ENCODE measurements at places on chromosomes 1 and 21.

- no peak for DNase-seq
These were observed 73.5 kb downstream of the SGIP1 start for GRCh38 chr1:66607458-66607857.

DNA sequence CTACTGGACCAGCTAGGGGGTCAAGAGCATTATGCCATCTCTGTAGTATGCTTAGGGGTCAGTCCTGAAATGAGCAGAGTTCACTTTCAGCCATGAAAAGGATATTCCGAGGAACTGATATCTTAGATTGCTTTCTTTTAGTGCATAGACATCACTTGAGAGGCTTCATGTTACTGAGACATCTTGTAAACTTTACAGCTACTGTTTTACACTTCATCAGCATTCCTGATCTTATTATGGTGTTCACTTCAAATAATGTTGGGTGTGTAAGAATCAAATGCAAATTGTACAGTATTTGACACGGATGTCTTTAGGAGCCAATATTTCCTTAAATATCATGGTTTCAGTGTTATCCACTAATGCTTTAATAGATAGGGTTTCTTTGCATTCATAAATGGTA is 22.4 kb upstream of the CLDN14 start:
- no peak for DNase-seq

- DNase-seq, result no peak
These were observed 9.6 kb downstream of the COL18A1 start for GRCh38 chr21:45414396-45415187.

DNA sequence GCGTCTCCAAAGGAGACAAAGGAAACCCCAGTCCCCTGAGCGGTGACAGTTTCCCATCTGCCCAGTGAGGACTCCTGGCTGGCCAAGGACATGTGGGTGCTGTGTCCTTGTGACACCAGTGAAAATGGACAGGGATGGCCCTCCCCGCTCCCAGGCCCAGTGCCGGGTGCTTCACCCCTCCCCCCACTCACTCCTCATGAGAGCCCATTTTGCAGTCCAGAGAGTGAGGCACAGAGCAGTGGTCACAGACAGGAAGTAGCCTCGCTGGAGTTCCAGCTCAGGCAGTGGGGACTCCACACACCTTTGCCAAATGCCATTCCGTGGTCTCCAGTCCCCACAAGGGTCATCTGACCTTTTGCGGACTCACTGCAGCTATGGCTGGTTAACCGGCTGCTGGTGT is 642.9 kb downstream of the PTPRU start:
- DNase-seq, result no peak

GRCh38 chr1:67626090-67626860 is 58.7 kb upstream of the GADD45A start:
- DNase-seq, result no peak

DNA sequence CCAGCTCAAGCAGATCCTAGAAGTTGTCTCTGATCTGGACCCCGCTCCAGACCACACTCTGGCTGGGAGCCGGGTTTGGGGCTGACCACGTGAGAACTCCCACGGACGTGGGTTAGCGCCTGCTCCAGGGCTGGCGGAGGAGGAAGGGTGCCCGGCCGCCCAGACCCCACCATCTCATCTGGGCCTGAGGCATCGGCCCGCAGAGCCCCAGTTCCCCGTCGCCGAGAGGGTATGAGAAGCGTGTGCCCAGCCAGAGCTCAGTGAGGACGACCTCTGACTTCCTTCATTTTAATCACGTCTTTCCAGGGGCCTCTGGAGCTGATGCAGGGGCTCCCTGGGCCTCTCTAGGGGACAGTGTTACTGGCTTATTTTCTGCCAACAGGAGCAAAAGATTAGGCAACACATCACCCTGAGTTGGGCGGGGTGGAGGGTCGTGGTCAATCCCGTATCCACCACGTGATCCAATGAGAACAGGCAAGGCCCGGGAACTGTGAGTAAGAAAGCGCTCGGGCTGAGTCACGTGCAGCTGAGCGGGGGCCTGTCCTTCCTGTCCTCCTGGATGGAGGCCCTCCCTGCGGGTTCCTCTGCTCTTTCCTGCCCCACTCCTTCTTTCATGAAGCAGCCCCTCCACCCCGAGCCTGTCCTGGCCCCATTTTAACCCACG is 81.1 kb downstream of the SIK1 start:
- DNase-seq, result no peak

- DNase-seq, result no peak
These were observed 245.6 kb upstream of the HOOK1 start for GRCh38 chr1:59569198-59569597.

DNA sequence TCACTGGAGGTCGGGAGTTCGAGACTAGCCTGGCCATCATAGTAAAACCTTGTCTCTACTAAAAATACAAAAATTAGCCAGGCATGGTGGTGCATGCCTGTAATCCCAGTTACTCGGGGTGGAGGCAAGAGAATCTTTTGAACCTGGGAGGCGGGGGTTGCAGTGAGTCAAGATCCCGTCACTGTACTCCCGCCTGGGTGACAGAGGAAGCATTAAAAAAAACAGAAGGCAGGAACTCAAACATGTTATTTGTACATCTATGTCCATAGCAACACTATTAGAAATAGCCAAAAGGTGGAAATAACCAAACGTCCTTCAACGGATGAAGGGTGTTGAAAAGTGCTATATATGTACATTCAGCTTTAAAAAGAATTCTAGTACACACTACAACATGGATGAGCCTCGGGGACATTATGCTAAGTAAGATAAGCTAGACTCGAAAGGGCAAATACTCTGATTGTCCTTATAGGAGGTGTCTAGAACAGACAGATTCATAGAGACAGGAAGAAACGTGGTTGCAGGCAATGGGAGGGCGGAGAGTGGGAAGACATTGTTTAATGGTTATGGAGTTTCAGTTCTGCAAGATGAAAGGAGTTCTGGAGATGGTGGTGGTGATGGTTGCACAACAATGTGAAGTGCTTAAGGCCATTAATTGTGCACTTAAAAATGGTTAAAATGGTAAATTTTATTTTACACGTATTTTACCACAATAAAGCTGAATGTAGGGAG is 19.2 kb downstream of the NLRP3 start:
- DNase-seq, result no peak

GRCh38 chr1:227793079-227793947 is 22.2 kb upstream of the PRSS38 start:
- no peak for DNase-seq

- peak; percentile 74 for DNase-seq
These were observed 1.4 kb downstream of the IER5 start for GRCh38 chr1:181089676-181090544.

DNA sequence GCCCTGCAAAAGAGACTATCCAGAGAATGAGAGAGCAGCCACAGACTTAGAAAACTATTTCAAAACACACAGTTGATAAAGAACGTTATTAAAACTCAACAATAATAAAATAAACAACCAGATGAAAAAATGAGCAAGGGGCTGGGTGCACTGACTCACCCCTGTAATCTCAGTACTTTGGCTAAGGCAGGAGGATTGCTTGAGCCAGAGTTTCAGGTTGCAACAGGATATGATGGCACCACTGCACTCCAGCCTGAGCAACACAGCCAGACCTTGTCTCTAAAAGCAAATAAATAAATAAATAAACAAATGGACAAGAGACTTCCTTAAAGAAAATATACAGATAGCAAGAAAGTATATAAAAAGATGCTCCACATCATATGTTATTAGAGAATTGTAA is 144.6 kb downstream of the LRRIQ3 start:
- DNase-seq, result no peak

GRCh38 chr21:45818904-45819285 is 162.7 kb upstream of the COL6A1 start:
- peak; percentile 74 for DNase-seq

- DNase-seq, result no peak
These were observed 41.0 kb downstream of the RXRG start for GRCh38 chr1:165403835-165404482.

- no peak for DNase-seq
These were observed 8.0 kb downstream of the PHLDA3 start for GRCh38 chr1:201460814-201461644.

DNA sequence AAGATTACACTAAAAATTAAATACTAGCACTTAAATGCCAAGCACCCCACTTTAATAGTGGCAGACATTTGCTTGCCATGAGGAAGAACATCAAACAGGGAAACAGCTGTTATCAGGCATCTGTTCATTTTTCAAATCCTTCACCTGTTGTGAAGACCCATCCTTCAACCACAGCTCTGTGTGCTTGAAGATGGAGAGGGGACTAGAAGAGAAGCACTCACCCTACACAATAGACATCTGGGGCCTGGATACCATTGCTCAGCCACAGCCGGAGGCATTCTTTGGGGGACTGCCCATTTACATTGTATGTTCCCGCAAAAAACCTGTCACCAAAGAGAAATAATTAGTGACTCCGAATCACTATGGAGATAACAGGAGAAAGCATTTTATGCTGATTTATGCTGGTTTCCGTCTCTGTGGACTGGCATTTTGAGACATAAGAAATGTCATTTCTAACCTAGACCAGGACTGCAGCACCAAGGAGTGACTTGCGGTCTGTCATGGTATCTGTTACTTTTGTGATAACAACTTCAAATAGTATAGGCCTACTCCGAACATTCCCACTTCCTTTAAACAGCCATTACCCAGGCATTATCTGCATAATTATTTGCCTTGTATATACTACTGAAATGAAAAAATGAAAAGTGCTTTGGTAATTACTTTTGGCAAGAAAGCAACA is 28.8 kb upstream of the MTF1 start:
- no peak for DNase-seq

DNA sequence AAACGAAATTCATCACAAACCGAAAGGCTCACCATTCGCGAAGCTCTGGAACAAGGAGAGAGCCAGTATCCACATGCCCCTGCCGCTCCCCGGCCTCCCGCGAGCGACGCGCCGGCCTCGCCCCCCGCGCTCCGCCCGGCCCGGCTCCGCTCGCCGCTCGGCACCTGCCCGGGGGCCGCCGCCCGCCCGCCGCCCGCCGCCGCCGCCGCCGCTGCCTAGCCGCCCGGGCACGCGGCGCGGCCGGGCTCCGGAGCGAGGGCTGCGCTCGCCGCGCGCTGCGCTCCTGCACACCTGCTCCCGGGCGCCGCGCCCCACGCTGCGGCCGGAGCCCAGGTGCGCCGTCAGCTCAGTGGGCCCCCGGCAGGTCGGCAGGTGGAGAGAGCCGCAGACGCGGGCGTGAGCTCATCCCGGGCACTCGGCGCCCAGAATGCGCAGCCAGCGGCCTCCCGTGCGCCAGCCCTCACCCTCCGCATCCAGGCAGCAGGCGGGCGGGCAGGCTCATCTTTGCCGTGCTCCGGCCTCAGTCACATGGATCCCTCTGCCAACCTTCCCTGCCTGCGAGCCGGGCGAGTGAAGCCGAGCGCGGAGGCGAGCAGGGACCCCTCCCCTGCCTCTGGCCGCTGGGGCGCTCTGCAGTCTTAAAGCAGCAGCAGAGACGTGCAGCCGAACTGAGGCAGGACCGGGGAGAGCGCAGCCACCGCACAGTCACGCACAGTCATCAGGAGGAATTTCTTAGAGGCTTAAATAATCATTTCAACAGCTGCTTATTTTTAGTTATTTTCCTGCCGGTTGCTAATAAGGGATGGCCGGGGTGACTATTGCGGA is at the start of gene DSCAM:
Gene DSCAM (minus strand): TSS at position 572 of the 825 bp plus-strand sequence. CDS start 497 bp downstream, at position 75.
- DNase-seq, result no peak

- DNase-seq, result no peak
These were observed 163.3 kb downstream of the TM2D1 start for GRCh38 chr1:61561666-61562065.

DNA sequence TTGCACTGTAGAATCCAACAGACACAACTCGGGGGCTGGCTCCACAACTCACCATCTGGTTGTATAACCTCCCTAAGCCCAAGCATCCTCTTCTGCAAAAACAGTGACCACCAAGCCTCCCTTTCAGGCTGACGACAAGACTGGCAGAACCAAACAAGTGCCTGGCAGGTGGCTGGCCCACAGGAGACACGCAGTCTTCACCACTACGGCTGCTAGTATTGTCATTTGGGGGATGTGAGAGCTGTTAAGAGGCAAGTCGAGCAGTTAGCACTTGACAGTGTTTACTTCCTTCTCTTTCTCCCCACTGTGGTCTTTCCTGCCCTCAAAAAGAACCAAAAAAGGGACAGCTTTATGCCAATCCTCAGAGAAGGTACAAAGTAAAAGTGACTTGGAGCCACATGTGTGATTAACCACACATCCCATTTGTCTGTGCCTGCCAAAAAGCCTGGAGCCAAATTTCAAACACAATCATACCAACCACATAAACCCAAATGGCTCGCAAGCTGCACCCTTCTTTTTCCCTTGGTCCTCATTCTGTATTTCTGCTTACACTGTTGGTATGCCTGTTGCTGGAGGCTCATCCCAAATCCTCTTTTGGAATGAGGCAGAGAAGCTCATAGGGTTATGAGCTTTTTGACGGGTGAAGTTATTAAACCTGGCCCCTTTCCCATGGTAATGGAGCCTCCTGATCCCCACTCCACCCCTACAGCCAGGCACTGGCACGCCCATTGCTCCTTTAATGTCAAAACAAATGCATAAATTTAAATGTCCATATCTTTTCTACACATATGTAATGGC is 94.1 kb downstream of the TGFBR3 start:
- DNase-seq, result no peak

DNA sequence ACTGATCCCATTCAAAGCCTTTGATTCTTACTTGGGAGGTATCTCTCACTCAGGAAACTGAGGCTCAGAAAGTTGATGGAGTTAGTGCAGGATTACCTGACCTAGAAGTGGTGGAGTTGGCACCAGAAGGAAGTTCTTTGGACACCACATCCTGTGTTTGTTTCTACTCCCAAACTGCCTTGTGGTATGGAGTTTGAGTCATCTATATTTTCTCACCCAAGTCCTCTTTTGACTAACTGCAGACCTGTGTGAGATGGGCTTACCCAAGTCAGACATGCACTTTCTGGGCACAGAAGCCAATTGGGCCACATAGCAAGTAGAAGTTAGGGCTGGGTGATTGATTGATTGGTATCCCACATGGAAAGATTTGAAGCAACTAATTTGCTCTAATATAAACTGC is 36.1 kb downstream of the FGGY start:
- DNase-seq, result no peak

- DNase-seq, result no peak
These were observed 220.3 kb downstream of the GRIK1 start for GRCh38 chr21:29719521-29719920.

- peak; percentile 18 for DNase-seq
These were observed 5.1 kb downstream of the HSPB7 start for GRCh38 chr1:16012590-16013219.
